ENCODE measurements at places on chromosomes 7 and 10.

GRCh38 chr10:12469345-12469744, 120.0 kb downstream of the CAMK1D start:
- no peak for DNase-seq

DNA sequence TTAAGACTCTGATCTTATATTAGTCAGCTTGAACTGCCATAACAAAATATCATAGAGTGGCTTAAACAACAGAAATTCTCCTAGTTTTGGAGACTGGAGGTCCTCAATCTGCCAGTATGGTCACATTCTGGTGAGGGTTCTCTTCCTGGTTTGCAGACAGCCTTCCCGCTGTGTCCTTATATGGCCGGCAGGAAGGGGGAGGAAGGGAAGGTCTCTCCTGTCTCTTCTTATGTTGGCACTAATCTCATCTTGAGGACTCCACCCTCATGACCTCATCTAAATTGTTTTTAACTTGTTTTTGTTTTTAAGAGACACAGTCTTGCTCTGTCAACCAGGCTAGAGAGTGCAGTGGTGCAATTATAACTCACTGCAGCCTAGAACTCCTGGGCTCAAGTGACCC, 53.1 kb downstream of the VPS41 start:
- no peak for DNase-seq

DNA sequence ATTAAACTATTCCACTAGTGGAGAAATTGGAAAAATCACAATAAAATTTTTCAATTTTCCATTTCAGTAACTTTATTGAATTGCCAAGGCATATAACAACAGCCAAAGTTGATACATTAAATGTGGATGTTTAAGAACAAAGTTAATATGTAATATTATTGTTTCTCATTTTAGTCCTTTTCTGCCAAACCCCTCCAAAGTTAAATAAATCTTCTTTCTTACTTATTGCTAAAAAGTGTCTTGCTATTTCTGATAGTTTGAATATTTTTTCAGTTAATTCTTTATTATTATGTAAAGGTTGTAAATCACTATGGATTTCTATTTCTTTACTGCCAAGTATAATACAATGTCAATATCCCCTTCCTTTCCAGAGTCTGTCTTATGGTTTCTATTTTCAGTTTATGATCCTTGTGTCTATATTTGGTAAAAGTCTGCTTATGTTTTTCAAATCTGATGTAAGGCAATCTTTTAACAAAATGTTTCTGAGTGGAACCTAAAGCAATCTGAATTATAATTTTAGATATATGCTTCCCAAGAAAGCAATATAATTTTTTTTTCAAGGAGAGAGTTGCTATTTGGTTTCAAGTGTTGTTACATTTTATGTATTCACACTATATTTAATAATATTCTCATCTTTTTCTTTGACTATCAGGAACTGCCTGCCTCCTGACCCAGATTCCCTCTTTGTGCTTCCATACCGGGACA, 80.3 kb upstream of the RHOBTB1 start:
- DNase-seq = no peak

DNA sequence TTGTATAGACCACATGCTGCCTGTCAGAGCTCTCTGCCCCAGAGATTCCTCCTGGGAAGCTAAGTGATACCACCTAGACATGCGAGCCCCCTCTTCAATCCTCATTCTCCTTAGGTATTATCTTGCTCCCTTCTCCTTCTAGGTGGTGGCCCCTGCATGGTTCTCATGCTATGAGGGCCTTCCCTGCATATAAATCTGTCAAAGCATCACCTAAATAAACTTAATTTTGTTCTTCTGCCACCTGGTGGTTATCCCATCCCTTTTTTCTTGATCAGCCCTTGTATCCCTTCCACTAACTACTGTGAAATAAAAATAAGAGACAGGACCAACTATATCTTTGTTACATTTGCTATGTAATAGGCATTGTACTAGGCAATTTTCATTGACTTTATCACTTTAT, 242.1 kb downstream of the CDC14C start:
- no peak for DNase-seq

GRCh38 chr10:13925971-13926780, 339.4 kb downstream of the PRPF18 start:
- DNase-seq = no peak

- no peak for DNase-seq
Observed at GRCh38 chr7:69966766-69967591, 368.7 kb downstream of the AUTS2 start.

DNA sequence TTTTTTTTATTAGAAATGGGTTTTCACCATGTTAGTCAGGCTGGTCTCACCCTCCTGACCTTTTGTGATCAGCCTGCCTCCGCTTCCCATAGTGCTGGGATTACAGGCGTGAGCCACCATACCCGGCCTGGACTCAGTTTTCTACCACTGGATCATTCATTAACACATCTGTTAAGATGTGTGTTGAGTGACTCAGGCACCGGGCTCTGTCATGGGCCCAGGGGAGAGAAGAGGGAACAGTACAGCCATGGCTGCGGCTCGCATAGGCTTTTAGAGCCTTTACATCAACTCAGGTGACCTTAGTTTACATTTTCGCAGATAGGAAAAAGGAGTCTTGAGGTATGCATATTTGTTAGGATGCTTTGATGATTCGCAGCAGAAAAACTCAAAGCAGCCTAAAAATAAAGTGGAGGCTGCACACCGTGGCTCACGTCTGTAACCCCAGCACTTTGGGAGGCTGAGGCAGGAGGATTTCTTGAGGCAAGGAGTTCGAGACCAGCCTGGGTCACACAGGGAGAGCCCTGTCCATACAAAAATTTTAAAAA, 3.1 kb upstream of the ARPC1B start:
- DNase-seq = no peak

DNA sequence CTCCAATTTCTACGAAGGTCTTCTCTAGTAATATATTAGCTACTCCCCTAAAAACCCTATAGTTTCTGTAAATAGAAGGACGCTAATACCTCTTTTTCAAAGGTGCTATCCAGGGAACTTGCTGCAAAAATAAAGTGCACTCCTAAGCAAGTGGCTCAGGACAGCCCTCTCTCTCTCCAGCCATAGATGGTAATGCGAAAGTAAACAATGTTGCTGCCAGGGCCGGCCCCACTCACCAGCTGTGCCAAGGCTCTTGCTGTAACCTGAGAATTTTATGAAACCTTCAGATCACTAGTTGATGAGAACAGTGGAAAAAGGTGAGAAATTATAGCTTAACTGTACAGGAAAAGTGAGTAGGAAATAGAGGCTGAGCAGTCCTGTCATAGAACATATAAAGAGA, 10.9 kb upstream of the TAS2R39 start:
- peak; percentile 80 for DNase-seq

DNA sequence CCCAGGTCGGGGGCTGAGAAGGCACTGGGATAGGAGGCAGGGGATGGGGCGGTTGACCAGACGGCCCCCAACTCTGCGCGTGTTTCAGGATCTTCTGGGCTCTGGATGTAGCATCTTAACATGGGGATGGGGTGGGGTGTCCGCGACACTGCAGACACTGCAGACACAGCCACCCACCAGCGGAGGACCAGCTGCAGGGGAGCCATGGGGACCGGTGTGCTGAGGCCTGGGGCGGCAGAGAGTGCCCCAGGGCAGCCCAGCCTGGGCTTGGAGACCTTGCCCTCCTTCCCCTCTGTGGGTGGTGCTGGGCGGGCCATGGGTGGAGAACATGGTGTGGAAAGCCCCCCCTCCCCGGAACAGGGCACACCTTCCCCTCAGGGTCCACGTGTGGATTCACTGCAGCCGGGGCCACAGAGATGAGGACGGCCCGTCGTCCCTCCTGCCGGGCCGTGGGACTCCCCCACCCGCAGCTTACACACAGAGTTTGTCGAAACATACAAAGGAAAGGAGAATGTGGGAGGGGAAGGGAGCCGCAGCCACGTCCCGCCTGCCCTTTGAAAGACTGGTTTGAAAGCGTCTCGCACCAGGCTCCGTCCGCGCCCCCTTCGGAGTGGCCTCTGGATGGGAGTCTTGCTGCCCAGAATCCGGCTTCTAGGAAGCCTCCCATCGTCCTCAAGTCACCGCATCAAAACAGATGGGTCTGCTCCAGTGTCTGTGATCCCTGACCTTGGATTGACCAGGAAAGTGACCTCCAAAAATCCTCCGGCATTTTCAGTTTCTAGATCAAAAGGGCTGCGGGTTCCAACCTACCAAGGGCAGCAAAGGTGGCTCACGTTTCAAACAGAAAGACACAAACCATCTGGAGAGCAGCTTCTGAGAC, 91.5 kb upstream of the TCERG1L start:
- DNase-seq = no peak

GRCh38 chr7:151348970-151349369, 7.4 kb downstream of the NUB1 start:
- DNase-seq = no peak

DNA sequence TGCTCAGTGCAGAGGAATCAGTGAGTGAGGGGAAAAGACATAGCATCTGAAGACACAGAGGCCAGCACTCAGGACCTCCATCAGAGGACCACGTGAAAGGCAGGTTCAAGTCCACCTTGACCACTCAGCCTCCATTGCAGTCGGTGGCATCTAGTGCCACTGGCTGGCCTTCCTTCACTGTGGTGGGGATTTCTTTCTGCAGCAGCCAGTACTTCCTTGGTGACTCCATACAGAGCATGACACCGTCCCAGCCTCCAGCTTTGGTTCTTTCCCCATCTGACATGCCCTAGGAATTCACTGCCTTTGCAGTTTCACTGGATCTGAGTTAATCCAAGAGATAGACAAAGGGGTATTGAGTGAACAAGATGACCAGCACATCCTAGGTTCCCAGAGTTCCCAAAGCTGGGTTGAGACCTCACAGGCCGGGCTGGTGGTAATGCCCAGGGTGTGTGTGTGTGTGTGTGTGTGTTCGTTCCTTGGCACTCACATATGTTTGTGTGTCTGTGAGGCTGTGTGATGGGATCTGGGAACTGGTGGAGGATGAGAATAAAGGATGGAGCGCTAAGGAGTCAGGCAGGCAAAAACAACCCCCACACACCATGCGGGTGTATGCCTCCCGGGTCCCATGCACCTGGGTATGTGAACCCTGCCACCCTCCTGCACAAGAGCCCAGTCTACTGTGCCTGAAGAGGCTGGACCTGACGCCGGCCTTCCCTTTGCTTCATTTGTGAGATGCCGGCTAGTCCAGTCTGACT, 57.8 kb downstream of the SYPL1 start:
- DNase-seq = no peak

GRCh38 chr10:107215681-107216080, 51.2 kb upstream of the SORCS1 start:
- no peak for DNase-seq

GRCh38 chr10:126061526-126061925, 165.2 kb downstream of the FANK1 start:
- no peak for DNase-seq
